ENCODE measurements at places on chromosomes 3 and 15.

DNA sequence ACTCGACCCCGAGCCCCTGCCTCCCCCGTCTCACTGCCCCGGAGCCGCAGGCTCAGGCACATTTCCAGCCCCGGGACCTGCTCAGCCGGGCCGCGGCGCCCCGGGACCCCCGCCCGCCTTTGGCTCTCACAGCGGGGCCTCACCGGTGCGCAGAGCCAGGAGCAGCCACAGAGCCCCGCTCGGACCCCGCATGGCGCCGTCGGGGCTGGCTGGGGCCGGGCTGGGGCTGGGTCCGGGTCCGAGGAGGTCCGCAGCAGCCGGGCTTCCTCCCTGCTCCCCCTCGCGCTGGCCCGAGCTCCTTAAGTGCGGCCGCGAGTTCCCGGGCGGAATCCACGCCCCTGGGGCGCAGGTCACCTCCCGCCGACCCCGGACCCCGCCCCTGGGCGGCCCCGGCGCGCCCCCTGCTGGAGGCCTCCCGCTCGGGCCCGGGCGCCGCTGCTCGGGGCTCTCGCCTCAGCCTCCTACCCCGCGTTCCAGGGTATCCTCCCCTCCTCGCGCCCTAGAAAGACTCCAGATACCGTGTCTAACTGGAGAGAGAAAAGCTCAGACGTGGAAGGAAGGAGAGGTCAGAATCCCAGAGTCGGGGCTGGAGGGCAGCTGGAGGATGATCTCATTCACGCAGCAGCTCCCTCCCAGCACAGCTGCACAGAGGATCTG, at the start of gene MELTF:
MELTF (minus strand) TSS at position 307 of the 657 bp plus-strand sequence; CDS start at position 192, 115 bp downstream.
- peak; percentile 65 for DNase-seq

GRCh38 chr15:100729461-100729860, 127.1 kb downstream of the ASB7 start:
- no peak for DNase-seq

- DNase-seq: no peak
These were observed 1.5 kb upstream of the GCSAM start for GRCh38 chr3:112134335-112135124.

DNA sequence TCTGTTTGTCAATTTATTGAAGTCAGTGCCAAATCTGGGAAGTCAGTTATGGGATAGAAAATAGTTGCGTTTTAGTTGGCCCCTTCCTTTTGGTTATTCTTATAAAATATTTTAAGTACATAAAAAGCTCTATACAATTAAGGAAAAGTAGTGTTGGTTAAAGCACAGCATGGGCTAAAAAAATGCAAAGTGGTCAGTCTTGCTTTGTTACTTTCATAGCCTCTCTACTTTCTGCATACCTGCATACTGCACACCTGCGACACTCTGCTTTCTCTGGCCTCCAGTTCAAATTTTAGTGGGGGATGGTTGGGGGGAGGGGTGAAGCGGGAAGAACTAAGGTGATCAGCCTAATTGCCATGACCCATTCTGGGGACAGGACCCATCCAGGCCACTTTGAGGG, 21.8 kb upstream of the SHC4 start:
- DNase-seq: no peak

GRCh38 chr3:122356402-122356801, 26.6 kb downstream of the MIX23 start:
- no peak for DNase-seq

GRCh38 chr15:95365511-95366107, 964.9 kb upstream of the NR2F2 start:
- no peak for DNase-seq

DNA sequence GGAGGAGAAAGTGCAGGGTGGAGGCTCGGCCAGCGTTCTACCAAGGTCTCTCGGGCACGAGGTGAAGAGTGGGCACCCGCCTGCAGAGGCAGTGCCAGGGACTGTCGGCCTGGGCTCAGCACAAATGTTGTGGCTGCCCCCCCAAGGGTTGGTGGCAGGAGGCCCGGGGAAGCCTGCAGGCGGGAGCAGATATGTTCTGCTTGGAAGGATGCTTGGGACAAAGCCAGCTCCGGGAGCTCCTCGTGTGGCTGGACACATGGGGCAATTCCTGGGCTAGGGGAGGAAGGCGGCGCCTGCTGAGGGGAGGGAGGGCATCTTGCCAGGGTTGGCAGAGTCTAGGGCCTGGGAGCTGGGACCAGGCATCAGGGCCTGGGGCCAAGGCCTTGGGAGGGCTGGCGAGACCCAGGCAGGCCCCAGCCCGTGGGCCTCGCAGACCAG, 30.4 kb upstream of the FBLN2 start:
- no peak for DNase-seq

DNA sequence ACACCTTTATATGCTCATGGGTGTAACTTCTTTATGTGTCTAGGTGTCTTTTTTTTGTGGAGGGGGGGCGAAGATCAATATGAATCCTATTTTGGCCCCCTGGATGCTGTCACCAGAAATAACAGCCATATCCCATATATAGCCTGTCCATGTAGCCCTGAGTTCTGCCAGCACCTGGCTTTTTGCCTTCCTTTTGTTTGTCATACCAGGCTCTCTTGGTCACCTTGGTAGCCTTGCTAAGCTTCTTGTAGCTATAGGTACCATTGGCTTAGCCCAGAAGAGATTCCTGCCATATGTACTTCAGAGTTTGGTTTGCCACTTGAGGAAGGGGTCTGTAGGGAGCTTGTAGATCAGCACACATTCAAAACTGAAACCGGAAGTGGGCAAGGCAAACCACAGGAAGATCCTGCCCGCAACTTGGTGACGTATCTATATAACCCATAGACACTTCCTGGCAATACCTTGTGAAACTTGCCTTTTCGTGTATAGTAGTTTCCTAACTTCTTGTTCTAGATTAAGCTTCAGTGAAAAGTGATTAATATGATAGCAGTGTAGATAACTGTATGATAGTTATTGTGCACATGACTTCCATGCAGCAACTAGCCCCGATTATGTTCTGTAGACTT, 11.9 kb downstream of the RASA2 start:
- peak; percentile 73 for DNase-seq

GRCh38 chr15:59362331-59362730, 10.3 kb downstream of the MYO1E start:
- DNase-seq: no peak

DNA sequence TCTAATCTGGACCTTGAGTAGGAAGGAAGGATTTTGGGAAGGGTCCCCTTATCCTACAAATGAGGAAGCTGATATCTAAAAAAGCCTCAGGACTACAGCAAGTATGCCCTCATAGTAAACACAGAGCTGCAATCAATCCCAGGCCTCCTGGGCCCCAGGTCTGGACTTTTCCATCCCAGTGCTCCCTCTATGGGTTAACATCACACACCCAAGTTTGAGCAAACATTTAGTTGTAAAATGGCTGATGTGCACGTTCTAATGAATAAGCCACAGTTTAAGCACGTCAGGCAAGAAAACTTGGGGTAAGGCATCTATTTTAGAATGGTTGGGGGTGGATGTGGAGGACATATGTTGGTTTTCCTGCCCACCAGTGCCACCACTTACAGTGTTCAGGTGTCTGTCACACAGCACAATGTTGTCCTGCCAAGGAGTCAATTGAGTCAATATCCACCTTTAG, 44.3 kb upstream of the UBE2E1 start:
- no peak for DNase-seq

GRCh38 chr15:66555685-66556084, 10.1 kb downstream of the LCTL start:
- no peak for DNase-seq

GRCh38 chr15:77518458-77518857, 97.8 kb downstream of the HMG20A start:
- no peak for DNase-seq

- no peak for DNase-seq
These were observed 6.0 kb downstream of the ADAMTS9 start for GRCh38 chr3:64681827-64682226.

- no peak for DNase-seq
These were observed 160.0 kb upstream of the TLE3 start for GRCh38 chr15:70257573-70258248.

GRCh38 chr15:50018491-50018890, 100.5 kb downstream of the ATP8B4 start:
- no peak for DNase-seq

- DNase-seq: no peak
These were observed 98.0 kb downstream of the ATG7 start for GRCh38 chr3:11370191-11370590.

DNA sequence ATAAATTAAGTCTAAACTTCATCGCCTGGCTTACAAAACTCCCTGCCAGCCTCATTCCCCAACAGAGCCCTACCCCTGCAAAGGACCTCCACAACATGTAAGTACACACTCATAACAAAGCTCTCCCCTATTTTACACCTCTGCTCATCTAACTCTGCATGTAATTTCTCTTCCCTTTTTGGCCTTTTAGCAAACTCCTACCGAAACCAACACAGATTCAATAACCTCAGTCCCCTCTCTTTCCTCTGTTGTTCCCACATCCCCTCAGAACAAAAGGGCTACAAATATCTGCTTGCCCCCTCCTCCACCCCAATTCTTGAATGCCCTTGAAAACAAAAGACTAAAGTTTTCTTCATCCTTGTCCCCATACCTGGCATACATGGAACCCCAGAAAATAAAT, 662 bp downstream of the UBL7 start:
- DNase-seq: no peak

GRCh38 chr3:46899151-46900006, 21.9 kb downstream of the PTH1R start:
- DNase-seq: no peak

DNA sequence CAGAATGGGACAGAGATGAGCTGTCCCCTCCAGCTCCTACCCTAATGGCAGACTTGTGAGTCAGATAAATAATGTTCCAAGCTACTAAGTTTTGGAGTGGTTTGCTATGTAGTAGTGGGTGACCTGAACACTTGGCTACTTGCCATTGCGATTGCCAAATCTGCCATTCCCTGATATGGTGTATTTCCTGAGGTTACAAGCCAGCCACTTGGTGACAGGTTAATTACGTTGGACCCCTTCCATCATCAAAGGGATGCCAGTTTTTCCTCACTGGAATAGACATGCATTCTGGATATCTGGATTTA, 33.6 kb downstream of the MORF4L1 start:
- DNase-seq: no peak

DNA sequence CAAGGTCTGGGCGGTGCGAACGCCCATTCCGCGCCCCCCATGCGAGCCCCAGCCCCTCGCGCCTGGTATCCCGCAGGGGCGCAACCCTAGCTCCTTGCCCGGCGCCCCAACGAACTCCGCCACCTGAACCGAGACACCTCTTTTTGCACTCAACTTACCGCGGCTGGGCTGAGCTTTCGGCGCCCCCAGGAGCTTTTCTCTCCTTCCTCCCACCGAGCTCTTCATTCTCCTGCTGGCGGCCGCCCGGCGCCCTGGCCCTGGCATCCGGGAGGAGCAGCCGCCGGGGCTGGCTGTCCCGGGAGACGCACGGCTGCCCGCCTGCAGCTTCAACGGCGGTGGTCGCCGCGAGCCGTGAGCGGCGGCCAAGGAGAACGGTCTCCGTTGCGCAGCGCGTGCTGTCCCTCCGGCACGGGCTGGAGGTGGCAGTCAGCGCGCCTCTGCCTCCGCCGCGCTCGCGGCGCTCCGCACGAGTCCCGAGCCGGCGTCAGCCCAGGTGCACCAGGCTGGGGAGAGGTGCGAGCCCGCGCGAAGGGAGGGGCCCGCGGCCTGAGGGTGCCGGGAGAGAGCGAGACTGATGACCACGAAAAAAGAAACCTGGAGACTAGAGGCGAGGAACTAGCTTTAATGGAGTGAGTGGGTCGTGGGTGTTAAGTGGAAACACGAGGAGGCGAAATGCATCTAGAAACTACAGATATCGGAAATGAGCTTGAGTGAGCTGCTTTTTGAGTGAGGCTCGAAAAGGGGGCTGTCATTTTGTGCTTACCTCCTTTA, 621.5 kb upstream of the ZNF385D start:
- DNase-seq: no peak

DNA sequence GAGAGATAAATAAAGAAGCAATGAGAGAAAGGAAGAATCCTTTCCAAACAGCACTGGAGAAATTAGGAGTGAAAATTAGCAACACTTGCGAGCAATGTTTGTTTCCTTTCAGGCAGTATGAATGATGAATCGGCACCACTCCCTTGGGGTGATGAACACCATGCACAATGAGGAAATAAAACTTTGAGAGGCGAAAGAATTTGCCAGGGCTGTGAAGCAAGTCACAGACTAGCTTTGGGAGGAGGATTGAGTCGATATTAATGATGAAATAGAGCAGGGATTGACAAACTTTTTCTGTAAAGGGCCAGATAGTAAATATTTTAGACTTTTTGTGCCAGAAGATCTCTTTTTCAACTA, 237.7 kb downstream of the AGBL1 start:
- no peak for DNase-seq

GRCh38 chr3:126083511-126083912, 412 bp downstream of the SLC41A3 start:
- DNase-seq: no peak

GRCh38 chr3:38516669-38517068, 20.5 kb downstream of the EXOG start:
- DNase-seq: no peak

DNA sequence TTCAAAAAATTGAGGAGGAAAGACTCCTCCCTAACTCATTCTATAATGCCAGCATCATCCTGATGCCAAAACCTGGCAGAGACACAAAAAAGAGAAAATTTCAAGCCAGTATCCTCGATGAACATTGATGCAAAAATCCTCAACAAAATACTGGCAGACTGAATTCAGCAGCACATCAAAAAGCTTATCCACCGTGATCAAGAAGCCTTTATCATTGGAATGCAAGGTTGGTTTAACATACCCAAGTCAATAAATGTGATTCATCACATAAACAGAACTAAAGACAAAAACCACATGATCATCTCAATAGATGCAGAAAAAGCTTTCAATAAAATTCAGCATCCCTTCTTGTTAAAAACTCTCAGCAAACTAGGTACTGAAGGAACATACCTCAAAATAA, 24.2 kb upstream of the CAPN3 start:
- DNase-seq: no peak

- no peak for DNase-seq
These were observed 50.2 kb downstream of the AKAP13 start for GRCh38 chr15:85430406-85431204.

- no peak for DNase-seq
These were observed 51.9 kb downstream of the CCK start for GRCh38 chr3:42214064-42214463.

DNA sequence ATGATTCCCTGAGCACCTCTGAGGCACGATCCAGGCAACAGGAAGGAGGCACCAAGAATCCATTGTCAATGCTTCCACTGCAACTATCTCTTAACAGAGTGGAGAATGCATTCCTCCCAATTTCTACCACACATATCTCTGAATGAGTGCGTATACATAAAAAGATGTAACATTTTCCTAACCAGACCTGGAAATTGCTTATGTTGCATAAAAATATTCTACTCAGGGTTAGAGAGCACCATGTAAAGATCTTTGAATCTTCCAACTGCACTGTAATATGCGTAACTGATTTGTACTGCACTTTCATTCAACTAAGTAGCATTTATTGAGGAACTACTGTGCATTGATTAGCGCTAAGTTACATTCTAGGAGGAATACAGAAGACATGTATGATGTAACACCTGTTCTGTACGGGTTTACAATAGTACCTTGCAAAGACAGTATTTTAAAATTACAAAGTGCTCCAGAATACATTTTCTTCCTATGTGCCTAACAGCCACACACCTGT, 237.8 kb downstream of the EBLN2 start:
- DNase-seq: no peak

GRCh38 chr15:72009222-72009621, 108.7 kb downstream of the MYO9A start:
- DNase-seq: no peak

- no peak for DNase-seq
These were observed 22.3 kb downstream of the PLXNB1 start for GRCh38 chr3:48407542-48408099.
